ENCODE measurements at places on chromosomes 7 and 10.

DNA sequence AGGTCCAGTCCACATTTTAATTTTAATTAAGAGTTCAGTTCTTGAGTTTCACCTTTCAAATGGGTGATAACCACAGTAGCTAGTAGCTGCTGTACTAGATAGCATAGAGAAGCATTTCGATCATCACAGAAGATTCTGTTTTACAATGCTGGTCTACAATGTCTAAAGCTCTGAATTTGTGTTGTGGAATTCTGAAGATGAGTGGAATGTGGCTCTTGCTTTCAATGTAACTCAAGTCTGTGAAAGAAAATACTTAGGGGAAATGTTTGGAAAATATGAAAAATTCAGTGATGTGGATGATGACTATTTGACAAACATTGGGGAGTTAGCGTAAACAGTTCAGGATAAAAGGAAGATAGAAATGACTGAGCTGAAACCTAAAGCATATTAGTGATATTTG, 139.4 kb downstream of the GNAT3 start:
- no peak for DNase-seq

- DNase-seq: no peak
Measured at GRCh38 chr7:127903892-127904669, 127.2 kb downstream of the LRRC4 start.

- peak; percentile 78 for DNase-seq
Measured at GRCh38 chr10:104328896-104329710, 9.2 kb downstream of the ITPRIP start.

GRCh38 chr10:25508112-25508815, 333.5 kb downstream of the GPR158 start:
- DNase-seq: no peak

GRCh38 chr7:80127412-80128160, 7.0 kb upstream of the GNAI1 start:
- DNase-seq: no peak

DNA sequence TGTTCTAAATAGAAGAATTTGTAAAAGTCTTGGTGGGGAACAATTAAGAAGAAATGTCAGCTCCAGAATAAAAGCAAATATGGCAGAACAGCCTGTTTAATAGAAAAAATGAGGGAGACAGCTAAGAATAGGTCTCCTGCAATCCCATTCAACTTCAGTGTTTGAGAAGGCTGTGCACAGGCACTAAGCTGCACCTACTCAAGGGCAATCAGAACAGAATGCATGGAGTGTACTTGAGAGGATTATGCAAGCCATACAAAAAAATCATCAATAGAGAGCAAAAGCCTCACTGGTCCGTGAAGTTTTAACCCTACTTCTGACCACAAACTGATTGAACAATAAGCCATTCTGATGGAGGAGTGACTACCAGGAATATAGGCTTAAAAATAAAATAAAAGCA, 690.7 kb upstream of the PCDH15 start:
- DNase-seq: no peak

- DNase-seq: no peak
Measured at GRCh38 chr10:60980997-60981396, 37.0 kb upstream of the RHOBTB1 start.

DNA sequence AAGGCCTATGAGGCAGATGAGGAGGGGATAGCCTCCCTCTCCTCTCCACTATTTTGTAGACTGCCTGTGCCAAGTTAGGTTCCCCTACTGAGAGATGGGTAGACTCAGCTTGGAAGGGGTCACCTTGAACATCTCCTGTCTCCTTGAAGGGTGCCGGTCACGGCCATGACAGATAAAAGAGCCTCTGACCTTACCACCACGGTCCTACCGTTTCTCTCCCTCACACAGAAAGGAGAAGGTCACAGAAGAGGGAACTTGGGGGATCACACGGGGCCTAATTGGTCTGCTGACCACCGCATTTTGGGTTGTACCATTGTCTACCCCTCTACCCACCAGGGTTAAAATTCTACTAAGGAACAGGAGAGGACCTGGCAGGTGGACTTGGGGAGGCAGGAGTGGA, 17.0 kb downstream of the PRSS2 start:
- no peak for DNase-seq

- no peak for DNase-seq
Measured at GRCh38 chr10:122459561-122460273, 1.6 kb upstream of the HTRA1 start.

GRCh38 chr7:91276909-91277308, 12.7 kb downstream of the FZD1 start:
- DNase-seq: no peak

DNA sequence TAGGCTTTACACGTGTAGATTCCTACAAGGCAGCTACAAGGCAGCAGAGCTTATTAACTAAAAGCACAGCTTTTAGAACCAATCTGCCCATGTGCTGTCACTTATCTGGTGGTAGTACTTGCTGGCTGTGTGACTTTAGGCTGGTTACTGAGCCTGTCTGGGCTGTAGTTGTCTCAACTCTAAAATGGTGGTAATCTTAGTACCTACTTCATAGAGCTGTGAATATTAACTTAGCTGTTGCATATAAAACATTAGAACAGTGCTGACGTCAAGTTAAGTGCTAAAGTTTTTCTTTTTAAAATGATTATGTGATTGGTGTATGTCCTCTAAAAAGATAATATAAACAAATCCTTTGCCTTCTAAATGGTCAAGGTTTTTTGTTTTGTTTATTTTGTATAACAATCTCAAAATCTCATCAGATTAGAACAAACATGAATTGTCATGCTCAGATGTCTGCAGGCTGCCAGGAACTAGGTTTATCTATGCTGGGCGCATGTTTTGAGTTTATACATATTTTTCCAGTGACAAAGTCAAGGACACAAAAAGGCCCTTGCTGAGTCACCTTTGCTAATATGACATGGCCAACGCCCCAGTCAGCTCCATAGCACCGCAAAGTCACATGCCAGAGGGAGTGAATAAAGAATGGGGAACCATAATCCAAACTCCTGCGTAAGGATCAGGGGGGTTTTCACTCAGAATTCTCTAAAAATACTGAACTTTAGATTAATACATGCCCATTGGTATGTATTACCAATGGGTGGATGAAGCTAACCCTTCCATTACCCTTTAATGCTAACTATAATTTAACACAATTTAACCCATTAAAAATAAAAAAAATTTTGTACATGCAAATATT, 39.8 kb upstream of the ARL4A start:
- DNase-seq: no peak

GRCh38 chr7:44540592-44541027, 520 bp downstream of the NPC1L1 start:
- DNase-seq: no peak

DNA sequence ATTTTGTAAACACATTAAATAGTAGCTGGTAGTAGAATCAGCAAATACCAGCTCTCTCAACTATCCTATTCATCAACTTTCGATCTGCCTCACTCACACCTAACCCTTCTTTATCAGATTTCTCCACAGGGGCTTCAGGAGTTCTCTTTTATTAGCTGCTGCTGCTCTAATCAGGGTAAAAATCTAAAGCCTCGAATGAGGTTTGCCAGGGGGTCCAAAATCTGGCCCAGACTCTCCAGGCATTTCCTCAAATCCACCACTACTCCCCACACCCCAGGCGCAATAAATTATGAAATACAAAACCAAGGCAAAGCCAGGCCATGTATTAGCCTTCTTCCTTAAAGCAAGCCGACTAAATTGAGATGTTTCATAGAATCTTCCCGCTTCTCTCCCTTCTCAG, 2.3 kb downstream of the RNF216 start:
- no peak for DNase-seq

DNA sequence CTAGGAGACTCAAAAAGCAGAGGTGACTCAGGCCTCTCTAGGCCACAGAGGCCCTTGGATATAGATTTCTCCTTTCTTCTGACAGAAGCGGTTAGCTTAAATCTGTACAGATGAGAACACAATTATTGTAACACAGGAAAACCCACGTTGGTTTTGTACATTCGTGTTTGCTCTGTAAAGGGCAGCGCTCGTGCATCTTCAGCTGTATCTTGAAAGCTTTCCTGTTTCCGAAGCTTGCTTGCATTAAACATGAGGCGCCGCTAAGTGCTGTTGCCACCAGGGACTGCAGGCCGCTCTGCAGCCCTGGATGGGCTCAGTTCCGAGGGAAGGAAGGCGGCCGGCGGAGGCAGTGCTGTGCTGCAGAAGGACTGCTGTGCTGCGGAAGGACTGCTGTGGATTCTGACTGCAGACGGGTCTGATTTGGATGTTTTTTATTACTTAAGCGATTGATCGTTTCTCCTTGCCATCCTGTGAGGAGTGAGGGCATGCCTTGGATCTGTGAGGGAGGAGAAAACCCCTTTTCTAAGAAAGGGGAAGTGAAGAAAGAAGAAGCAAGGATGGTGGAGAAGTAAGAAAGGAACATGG, 53.3 kb downstream of the FHIP2A start:
- DNase-seq: no peak

DNA sequence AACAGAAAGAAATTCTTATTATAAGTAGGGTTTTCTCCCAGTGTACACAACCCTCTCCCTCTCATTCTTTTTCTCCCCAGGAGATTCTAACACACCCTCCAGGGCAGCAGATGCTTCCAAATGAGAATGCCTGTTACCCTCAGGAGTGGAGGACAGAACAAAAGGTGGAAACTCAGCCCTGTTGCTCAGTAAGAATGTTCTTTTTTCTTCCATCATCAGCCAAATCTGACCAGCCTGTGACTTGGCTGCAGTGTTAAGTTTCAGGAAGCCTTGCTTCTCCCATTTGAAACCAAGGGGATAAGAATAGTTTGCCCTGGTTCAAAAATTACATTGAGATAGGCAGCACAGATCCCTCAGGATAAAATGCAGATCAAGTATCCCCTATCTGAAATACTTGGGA, 77.5 kb upstream of the EEPD1 start:
- DNase-seq: no peak

GRCh38 chr7:12719141-12719919, 31.9 kb downstream of the ARL4A start:
- DNase-seq: no peak

DNA sequence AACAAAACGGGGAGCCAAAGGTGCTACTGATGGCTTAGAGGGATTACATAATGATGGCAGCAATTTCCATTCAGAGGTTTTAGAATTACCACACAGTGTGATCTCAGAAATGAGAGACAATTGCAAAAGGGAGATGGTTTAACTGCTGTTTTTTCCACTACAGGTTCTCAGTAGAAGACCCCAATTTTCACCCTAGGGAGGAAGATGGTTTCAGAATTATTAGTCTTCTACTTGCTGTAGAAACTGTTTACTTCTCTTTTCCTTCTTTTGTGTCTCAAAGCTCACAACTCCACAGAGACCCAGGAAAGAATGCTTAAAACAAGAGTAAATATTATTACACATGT, 226.5 kb downstream of the INHBA start:
- DNase-seq: no peak

- no peak for DNase-seq
Measured at GRCh38 chr10:5685764-5686240, 1.2 kb downstream of the TASOR2 start.

DNA sequence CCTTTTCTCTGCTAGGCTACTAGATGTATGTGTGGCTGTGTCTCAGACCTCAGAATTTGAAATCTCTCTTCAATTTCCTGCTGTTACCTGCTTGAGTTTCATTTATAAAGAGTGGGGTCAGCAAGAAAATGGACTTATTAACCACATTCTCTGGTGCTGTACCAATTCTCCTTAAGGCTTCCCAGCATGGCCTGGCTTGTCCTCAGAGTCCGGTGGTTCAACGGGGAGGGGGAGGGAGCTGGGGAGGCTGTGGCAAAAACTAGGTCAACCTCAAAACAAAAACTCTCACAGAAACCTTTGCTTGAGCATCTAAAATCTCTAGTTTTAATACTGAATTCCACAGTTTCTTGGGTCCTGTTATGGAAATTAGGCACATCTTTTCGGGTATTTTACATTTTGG, 389.1 kb upstream of the COBL start:
- no peak for DNase-seq

GRCh38 chr10:84076540-84077195, 62.6 kb upstream of the GHITM start:
- no peak for DNase-seq

DNA sequence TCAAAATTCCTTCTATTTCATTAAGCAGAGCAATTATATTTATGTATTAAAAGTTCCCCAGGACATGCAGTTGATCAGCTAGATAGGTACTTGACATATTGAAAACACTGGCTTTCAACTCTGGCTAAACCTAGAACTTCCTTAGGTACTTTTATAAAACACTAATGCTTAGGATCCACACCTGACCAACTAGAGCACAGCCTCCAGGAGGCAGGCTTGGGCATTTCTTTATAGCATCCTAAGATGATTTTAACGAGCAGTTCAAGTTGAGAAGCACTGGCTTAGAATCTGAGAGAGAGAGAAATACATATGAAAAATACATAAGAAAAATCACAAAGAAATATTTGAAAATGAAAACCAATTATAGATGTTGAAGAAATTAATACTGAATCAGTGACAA, 20.8 kb downstream of the SLC26A5 start:
- DNase-seq: no peak

- peak; percentile 48 for DNase-seq
Measured at GRCh38 chr7:152313831-152314604, 121.8 kb downstream of the KMT2C start.

- DNase-seq: no peak
Measured at GRCh38 chr10:4526311-4526731, 299.7 kb upstream of the AKR1E2 start.

- DNase-seq: no peak
Measured at GRCh38 chr7:76403780-76404494, 5.6 kb downstream of the SSC4D start.

GRCh38 chr7:126370038-126370668, 882.6 kb downstream of the GRM8 start:
- DNase-seq: no peak

Measured in CD4-positive, alpha-beta T cell treated with Interleukin-15 for 4 hours (primary cell).